ENCODE measurements at places on chromosomes 1 and 21.

DNA sequence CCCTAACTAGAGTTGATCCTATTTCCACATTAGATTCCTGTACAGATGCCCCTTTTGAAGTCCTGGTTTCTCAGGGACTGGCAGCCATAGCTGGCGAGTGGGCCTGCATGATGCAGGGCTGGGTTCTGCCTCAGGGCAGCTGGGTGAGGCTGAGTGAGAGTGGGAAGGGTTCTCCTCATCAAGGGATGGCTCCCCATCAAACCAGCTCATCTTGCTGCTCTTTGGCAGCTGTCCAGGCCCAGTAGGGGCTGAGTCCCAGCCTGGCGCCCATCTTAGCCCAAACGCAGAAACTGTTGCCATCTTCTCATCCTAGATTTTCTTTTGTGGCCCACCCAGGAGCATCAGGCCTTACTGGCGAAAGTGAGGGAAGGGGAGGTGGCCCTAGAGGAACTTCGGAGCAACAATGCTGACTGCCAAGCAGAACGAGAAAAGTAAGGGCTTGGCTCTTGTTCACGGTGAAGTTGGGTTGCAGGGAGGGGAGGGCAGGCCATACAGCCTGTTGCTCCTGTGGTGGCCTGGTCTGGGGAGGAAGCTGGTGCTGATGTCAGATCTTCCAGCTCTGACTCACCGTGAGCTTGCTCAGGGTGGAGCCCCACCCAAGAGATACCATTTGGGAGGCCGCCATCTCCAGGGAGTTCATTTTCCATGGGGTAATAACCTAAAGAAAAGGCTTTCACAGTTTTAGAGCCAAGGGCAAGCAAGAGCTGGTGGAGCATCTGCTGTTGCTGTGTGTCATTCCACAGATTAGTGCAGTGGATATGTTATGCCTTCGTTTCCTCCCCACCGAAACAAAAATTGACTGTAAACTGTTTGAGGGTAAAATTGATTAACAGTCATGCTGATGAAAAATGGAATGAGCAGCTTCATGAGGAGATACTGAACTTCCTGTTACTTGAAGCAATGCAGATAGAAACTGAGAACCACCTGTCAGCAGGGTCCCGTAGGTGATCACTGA lies 34.7 kb downstream of the TUFT1 start:
- DNase-seq: no peak

DNA sequence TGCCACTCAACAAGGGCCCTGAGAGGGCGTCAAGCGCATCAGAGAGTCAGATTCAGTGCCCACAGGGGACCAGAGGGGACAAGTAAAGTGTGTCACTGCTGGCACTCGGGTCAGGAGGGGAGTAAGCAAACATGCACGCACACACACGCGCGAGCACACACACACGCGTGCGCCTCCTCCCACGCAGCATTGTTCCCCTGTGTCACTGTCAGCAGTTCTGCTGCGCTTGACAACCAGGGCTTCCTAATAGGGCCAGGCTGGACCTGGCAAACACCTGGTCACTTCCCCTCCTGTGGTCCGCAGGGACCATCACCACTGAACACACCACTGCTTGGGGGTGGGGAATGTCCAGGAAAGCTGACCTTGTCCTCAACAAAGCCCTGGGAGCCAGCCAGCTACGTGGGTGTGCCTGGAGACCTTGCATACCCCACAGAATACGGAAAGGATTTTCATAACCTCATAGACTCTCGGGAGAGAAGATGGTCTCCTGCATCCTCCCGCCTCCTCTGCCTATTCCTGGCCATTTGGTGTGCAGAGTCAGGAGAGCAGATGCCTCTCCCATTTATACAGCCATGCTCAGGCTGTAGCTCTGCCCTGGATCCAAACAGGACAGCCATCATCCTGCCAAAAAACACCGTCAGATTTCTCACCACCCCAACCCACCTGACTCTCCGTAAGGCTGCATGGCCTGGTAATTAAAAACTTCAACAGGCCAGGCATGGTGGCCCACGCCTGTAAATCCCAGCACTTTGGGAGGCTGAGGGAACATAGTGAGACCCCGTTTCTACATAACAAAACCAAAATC lies 73.2 kb downstream of the SSBP3 start:
- DNase-seq: no peak

DNA sequence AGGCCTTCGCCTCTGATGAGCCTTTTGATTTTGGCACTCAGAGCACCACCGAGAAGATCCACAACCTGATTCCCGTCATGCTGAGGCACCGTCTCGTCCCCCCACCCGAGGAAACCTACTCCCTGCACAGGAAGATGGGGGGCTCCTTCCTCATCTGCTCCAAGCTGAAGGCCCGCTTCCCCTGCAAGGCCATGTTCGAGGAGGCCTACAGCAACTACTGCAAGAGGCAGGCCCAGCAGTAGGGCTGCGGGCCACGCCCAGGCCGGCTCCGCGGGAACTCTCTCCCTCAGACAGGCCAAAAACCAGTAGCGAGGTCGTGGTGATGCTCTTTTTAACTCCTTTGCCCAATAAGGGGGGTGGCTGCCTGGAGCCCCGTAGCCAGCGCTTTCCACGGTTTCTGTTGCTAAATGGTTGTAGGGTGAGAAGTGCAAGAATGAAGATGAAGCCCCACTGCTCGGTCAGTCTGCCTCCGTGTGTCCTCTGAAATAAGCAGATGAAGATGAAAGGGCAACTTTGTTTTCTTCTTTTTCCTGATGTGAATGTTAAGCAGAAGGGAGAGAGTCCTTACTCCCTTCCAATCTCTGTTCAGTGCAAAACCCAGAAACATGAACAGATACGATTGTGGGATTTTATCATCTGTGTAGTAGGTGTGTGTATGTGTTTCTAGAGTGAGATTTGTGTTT lies 46.5 kb downstream of the COQ8A start:
- DNase-seq: no peak

DNA sequence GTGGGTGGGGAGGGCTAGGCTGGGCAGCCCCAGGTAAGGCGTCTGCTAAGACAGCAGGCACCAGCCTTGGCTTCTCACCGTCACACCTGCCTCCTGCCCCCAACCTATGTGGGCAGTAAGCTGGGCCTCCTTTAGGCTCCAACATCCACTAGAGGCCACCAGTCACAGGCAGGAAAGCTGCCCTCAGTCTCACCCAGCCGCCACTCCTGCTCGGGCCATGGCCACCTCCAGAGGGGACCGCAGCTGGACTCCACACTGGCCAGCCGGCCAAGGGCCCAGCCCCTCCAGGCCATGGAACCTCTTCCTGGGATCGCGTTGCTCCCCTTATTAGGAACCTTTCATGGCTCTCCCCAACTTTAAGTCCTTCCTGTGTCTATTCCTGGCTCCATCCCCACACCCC lies 74.5 kb downstream of the MRPL37 start:
- no peak for DNase-seq

GRCh38 chr1:3525551-3526482 lies 71.4 kb downstream of the ARHGEF16 start:
- no peak for DNase-seq

DNA sequence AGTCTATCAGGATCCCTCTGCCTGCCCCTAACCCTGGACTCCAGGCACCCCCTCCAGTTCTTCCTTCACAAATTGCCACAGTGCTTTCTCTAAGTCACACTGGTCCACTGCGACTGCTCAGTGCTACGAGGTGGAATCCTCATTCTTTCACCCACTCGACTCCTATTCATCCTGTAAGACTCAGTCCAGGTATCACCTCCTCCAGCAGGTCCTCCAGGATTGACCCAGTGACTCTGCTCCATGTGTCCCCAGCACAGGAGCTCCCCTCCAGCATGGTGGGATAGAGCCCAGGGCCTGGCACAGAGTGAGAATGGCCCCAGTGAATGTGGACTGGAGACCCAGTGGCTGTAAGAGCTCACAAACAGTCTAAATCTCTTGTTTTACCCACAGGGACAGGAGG lies 45.5 kb upstream of the WNT4 start:
- no peak for DNase-seq

- DNase-seq: no peak
These were observed 899 bp downstream of the TOMM40L start for GRCh38 chr1:161226759-161227158.

DNA sequence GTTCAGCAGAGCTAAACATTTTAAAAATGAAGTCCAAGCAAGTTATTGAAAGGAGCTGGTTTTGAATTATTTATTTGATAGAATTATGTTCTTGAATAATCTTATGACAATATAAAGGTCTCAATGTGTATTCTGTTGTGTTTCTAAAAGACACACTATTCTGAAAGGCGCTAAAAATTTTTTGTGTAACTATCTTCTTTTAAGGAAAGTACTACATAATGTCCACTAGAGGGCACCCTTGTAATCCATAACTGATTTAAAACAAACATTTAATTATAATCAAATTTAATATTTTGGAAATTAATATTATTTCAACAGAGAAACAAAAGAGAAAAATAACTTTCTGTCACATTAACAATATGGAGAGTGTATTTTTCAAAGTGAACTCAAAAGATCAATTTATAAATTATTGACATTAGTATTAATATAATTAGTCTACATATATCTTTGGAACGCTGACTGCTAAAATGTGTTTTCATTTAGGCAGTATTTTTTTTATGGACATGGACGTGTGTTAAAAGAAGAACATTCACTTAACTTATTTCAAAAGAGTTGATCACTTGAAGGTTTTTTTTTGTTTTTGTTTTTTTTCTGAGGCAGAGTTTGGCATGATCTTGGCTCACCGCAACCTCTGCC lies 248.4 kb downstream of the DENND1B start:
- no peak for DNase-seq

GRCh38 chr21:39612233-39613040 lies at the start of gene B3GALT5:
Gene B3GALT5, plus strand, starts transcription at chr21:39612940. Its CDS starts 47,620 bp downstream, at chr21:39660560.
- DNase-seq: no peak

- no peak for DNase-seq
These were observed 7.1 kb downstream of the CHRNB2 start for GRCh38 chr1:154574716-154575115.

- DNase-seq: no peak
These were observed 5.8 kb downstream of the IBA57 start for GRCh38 chr1:228171221-228171891.

- DNase-seq: no peak
These were observed 14.4 kb upstream of the ERVH48-1 start for GRCh38 chr21:42939582-42940413.

DNA sequence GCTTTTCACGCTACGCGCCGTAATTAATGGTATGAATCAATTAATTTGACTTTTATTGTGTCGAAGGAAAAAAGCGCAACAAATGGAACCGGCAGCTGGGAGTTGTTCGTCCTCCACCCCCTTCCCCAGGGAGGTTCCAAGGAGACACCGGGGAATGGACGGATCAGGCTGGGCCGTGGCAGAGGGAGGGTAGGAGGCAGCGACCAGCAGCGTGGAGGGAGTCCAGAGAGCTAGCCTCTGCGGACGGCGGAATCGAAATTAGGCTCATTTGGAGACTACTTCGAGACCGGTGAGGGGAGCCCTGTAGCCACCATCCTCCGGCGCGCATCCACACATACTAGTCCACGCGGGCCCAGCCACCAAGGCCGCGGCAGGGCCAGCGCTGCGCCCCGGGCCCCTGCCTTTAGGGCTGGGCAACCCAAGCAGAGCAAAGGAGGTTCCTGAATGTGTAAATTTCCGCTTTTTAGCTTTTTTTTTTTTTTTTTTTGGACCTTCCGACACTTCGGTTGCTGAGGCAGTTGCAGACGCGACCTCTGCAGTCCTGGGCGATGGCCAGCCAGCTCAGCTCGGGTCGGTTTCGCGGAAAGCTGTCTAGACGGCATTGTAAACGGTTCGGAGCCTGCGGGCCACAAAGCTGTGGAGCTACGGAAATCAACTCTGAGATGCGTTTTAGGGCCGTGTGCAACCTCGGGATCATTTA lies 2.2 kb upstream of the FOXD3 start:
- no peak for DNase-seq

GRCh38 chr21:35583566-35584216 lies 476.6 kb downstream of the SETD4 start:
- no peak for DNase-seq

DNA sequence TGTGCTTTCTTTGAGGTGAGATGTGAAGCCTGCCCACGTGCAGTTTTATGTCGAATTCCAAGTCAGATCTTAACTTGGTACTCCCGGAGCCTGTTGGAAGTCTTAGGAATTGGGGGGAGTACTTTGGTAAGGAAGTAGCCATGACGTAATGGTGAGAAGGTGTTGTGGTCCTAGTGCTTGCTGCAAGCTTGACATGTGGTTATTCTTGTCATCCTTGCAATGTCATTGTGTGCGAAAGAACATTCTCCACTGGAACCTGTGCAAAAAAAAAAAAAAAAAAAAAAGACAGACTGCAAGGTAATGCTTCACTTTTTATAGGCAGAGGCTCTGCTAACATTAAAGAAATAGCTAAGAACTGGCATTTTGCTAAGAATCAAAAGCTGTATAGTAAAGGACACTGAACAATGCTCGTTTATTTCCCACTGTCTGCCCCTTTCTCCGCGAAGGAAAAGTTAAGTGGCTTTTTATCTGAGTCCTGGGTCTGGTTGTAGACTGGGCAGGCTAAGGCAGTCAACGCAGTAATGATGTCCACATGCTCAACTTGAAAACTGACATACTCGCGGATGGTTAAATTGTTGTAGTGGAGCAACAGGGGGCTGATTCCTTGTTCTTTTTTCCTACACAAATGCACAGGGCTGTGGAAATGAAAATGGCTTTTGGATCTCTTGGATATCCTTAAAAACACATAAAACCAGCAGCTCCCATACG lies 2.1 kb downstream of the KAZN start:
- DNase-seq: no peak

- DNase-seq: no peak
These were observed 6.1 kb downstream of the CD1C start for GRCh38 chr1:158295791-158296190.

- DNase-seq: no peak
These were observed 150.5 kb downstream of the DPYD start for GRCh38 chr1:97770376-97770775.

DNA sequence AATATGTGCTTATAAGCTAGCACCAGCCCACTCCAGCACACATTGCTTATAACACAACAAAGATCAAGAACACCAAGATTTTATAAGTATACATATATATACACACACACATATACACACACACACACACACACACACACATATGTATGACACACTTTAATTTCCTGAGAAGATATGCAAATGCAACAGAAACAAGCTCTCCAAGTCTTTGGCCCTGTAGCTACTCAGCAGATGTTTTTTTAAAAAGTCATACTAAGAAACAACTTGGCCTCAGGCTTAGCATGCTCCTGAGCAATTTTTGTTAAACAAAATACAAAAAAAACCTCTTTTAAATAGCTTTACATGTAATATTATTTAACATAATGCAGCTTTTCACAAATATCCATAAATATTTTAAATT lies 11.1 kb downstream of the TNFSF18 start:
- DNase-seq: no peak

DNA sequence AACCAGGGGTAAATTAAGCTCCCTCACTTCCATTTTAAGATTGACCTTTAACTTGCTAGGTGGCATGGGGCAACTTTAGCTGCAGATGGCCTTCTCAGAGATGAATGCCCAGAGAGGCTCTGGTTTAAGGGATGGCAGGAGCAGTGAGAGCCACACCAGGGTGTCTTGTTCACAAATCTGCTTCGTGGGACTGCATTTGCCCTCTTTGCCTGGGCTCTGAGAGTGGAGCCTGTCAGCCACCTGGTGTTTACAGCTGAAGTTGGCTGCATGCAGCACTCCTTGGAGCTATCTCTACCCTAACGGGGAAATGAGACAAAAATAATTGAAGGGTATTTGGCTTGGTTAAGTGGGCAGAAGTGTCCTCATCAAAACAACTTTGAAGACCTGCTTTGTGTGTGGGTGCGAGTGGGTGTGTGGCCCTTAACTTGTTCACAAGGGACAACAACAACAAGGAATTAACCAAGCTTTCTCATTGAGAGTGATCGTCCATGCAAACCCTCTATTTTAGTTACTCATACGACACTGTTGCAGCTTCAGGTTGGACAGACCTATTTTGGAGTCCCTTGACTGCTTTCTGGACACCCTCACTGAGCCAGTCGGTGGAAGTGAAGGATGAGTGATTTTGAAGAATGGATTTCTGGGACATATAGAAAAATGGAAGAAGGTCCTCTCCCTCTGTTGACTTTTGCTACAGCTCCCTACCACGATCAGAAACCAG lies 29.8 kb downstream of the PGM1 start:
- no peak for DNase-seq
